IPS DF 6.9 (cell line): ENCODE measurements at places on chromosomes 13 and 19.

- DNase-seq = no peak
- H3K27ac ChIP-seq = no peak overlapping the region
- no peak overlapping the region for H3K4me3 ChIP-seq
- H3K36me3 ChIP-seq = no peaks in the 10 kb centered on the region
These were observed 120.9 kb downstream of the NUFIP1 start for GRCh38 chr13:44868397-44868796.

DNA sequence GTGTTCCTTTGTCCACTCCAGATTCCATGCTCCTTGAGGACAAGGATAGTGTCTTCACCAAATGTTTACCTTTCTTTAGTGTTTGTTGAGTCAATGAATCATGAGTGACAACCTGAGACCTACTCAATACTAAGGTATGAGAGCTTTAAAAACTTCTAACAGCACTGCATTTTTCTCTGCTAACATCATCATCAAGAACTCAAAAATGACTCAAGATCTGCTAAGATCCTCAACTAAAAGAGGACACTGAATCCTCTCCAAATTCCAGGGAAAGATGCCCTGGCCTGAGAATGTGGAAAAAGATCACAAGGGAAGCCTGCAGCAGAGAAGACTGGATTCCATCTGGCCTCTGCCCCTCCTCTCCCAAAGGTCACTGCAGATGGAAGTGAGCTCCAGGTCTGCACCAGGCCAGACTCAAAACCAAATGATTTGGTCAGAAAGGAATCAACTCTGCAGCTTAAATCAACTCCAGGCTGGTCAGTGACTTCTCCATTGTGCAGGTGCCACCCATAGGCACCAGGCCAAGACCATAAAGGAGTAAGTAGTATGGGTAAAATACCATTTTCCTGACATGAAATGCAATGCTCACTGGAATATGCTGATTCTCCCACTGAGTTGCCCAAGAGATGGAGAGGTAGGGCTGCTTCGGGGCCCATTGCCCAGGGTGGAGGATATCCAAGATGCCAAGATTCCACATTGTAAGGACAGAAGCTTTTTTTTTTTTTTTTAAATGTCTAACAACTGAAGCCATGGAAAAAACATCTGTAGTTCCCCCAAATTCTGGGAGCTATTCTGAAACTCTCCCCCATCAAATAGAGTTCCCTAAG is 89.5 kb upstream of the DOCK9 start:
- H3K36me3 ChIP-seq = no peaks in the 10 kb centered on the region
- no peak overlapping the region for H3K4me3 ChIP-seq
- no peak overlapping the region for H3K27ac ChIP-seq
- DNase-seq = no peak
- no peaks in the 10 kb centered on the region for H3K27me3 ChIP-seq
- H3K4me1 ChIP-seq = no peaks in the 10 kb centered on the region

DNA sequence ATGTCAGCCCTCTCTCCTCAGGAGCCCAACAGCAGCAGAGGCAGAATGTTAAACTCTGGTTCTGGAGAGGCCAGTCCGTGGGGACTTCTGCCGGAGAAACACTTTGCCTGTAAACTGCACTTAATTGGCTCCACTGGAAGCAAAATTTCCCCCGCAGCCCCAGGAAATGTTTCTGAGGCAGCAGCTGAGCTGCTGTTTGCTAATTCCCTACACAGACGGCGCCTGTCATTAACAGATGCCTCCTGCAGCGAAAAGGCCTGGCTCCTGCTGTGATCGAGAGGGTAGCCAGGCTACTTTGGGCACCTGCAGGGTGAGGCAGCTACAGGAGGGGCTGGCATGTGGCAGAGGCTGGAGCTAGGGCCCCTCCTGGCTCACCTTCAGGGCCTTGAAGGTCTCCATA is 5.2 kb upstream of the TM6SF2 start:
- peaks cover 30% of the 10 kb centered on the region for H3K36me3 ChIP-seq
- H3K27me3 ChIP-seq = no peaks in the 10 kb centered on the region
- no peaks in the 10 kb centered on the region for H3K4me1 ChIP-seq
- no peak overlapping the region for H3K27ac ChIP-seq
- no peak for DNase-seq

- DNase-seq = no peak
- no peaks in the 10 kb centered on the region; the same call in 1 of the 2 replicates for H3K4me1 ChIP-seq
- H3K4me3 ChIP-seq = no peak overlapping the region
- H3K36me3 ChIP-seq = no peaks in the 10 kb centered on the region
- H3K27ac ChIP-seq = no peak overlapping the region
These were observed 9.5 kb downstream of the GPR32 start for GRCh38 chr19:50779504-50780457.

- no peak for DNase-seq
- H3K27me3 ChIP-seq = no peaks in the 10 kb centered on the region
- H3K36me3 ChIP-seq = no peaks in the 10 kb centered on the region
- no peak overlapping the region for H3K4me3 ChIP-seq
- H3K27ac ChIP-seq = no peak overlapping the region
These were observed 45.2 kb upstream of the AMER2 start for GRCh38 chr13:25217023-25217885.

- no peak for DNase-seq
- no peak overlapping the region for H3K27ac ChIP-seq
- H3K27me3 ChIP-seq = no peaks in the 10 kb centered on the region
- H3K4me1 ChIP-seq = no peaks in the 10 kb centered on the region; the same call in 1 of the 2 replicates
- no peak overlapping the region for H3K4me3 ChIP-seq
- no peaks in the 10 kb centered on the region; the same call in 1 of the 2 replicates for H3K36me3 ChIP-seq
These were observed 1.6 kb downstream of the AZU1 start for GRCh38 chr19:829129-829758.

DNA sequence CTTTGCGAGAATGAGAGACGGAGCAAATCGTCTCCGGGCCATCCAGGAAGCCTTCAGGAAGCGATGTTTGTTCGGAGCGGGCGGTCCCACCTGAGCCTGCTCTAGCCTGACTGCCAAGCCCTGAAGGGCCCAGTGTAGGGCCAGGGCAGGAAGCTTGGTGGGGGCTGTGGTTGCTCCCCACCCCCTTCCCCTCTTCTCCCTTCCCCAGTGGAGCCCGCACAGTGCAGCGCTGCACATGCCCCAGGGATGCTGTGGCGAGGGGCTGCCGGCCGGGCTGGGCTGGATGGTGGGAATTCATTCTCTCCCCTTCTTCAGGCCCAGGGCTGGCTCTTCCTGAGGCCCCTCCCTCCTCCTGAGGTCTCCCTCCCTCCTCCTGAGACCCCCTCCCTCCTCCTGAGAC is 7.1 kb upstream of the GRTP1 start:
- no peak for DNase-seq
- no peaks in the 10 kb centered on the region for H3K36me3 ChIP-seq
- no peak overlapping the region for H3K27ac ChIP-seq
- peaks cover 2% of the 10 kb centered on the region for H3K4me1 ChIP-seq

DNA sequence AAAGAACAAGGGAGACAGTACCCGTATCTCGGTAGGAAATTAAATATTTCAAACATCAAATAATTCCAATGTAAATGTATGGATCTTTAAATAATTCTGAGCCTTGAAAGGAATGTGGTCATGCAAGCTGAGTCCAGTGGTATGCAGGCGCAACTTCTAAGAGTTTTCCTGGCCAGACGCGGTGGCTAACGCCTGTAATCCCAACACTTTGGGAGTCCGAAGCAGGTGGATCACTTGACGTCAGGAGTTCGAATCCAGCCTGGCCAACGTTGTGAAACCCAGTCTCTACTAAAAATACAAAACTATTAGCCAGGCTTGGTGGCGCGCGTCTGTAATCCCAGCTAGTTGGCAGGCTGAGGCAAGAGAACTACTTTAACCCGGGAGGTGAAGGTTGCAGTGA is 1.1 kb upstream of the ZNF845 start:
- no peaks in the 10 kb centered on the region for H3K36me3 ChIP-seq
- H3K27me3 ChIP-seq = no peaks in the 10 kb centered on the region
- H3K4me1 ChIP-seq = no peaks in the 10 kb centered on the region
- DNase-seq = no peak

GRCh38 chr19:5663904-5664303 is 16.4 kb downstream of the MICOS13 start:
- H3K4me3 ChIP-seq = no peak overlapping the region
- no peak overlapping the region for H3K27ac ChIP-seq
- no peak for DNase-seq
- H3K36me3 ChIP-seq = peaks cover 38% of the 10 kb centered on the region
- H3K4me1 ChIP-seq = no peaks in the 10 kb centered on the region
